Gastroesophageal sphincter (tissue), 4 donors: ENCODE measurements at places on chromosomes 4 and X.
A peak's percentile ranks its signal among the peaks of the same experiment; 100 is the strongest.

DNA sequence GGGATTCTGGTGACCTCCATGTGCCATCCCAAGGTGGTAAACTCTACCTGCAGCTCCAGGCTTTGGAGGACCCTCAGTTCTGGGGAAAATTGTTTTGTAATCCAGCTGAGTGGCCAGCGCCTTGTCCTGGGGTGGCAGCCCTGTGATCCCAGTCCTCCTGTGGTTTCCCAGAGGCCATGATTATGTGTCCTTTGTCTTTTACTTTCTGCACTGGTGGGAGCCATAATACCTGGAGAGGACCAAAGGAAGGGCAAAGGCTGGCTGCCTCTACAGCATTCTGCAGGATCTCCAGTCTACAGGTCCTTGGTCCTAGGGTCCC, 64.0 kb downstream of the NBDY start:
- no peak for ATAC-seq

GRCh38 chr4:133550436-133550835, 401.3 kb downstream of the PCDH10 start:
- ATAC-seq = no peak

DNA sequence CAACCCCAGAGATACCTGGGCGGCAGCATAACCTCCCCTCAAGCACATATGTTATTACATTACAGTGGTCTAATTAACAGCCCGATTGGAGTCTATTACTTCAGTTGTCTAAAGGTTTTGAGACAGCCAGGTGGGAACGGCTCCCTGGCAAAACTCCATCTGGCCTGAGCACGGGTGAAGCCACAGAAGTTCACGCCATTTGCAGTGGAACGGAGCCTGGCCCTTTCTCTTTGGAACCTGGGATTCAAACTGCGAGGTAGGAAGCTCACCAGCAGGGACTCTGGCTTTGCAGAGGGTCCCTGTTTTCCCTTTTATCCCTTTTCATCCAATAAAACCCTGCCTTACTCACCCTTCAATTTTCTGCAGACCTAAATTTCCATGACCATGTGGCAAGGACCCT, 45.9 kb upstream of the NEIL3 start:
- ATAC-seq = no peak

- no peak for ATAC-seq
These were observed 31.5 kb upstream of the HDAC8 start for GRCh38 chrX:72604112-72604511.

- no peak for ATAC-seq
These were observed 215.6 kb upstream of the GYPA start for GRCh38 chr4:144355811-144356757.

GRCh38 chr4:112343330-112344080, 46.3 kb downstream of the ALPK1 start:
- no peak for ATAC-seq

GRCh38 chr4:145879598-145879997, 59.0 kb downstream of the ZNF827 start:
- ATAC-seq = peak; percentile 85

- ATAC-seq = peak; percentile 84
These were observed at the start of gene CLIC2 for GRCh38 chrX:155334486-155335336. CLIC2 (minus strand) TSS chrX:155334614; CDS start chrX:155334427, 187 bp downstream.

DNA sequence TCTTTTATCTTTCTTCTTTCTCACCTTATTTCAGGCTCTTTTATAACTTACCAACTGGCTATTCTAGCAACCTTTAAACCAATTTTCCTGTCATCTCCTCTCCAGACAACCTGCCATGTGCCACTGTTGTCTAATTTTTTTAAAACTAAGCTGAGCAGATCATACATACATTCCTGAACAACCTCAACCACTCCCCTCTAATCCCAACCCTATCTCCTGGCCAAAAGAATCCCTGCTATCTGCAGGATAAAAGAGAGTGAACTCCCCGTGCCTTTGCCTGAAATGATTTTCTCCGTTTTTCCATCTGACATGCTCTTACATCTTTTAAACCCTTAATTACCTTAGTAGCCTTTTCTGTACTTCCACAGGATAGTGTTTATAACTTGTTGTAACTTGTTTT, 35.5 kb downstream of the DCUN1D4 start:
- ATAC-seq = no peak

- ATAC-seq = peak; percentile 67
These were observed 86.6 kb downstream of the ZNF330 start for GRCh38 chr4:141307241-141307689.

- ATAC-seq = no peak
These were observed 1337.8 kb upstream of the DIAPH2 start for GRCh38 chrX:95346856-95347255.

DNA sequence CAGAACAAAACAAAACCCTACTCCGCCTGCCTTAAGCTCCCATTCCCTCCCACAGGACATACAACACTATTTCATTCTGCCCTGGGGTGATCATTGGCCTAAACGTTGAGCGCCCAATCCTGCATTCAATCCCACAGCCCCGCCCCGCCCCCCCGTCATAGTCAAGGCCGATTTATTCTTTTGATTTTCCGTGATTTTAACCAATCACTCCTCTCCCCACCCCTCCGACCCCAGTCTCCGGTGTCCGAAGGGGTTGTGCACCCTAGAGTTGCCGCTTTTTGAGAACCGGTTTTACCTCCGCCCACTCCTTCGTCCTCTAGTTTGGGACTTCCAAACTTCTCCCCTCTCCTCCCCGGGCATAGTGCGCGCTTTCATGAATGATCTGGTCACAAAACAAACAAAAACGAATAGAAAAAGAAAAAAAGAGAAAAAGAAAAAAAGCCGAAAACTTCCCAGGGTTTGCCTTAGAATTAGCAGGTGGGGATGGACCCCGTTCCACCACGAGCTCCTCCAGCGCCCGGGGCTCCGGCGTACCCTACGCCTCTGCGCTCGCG, 446 bp upstream of the UBE2A start:
- peak; percentile 40 for ATAC-seq

GRCh38 chr4:155879767-155880166, 13.7 kb upstream of the ASIC5 start:
- ATAC-seq = no peak

DNA sequence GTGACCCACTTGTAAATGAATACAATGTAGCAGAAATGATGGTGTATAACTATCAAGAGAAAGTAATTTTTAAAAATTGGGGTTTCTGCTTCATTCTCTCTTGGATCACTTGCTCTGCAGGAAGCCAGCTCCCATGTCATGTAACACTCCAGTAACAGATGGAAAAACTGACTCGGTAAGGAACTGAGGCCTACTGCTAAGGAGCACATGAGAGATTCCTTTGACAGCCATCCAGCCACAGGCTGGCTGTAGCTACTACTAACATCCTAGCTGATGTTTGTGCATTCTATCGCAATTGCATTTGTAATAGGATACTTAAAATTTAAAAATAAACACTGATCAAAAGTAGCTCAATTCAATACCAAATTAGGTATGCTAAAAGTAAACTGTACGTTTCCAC, 102.3 kb upstream of the MAB21L2 start:
- no peak for ATAC-seq

- ATAC-seq = no peak
These were observed 38.9 kb downstream of the RASGEF1B start for GRCh38 chr4:81432825-81433224.

DNA sequence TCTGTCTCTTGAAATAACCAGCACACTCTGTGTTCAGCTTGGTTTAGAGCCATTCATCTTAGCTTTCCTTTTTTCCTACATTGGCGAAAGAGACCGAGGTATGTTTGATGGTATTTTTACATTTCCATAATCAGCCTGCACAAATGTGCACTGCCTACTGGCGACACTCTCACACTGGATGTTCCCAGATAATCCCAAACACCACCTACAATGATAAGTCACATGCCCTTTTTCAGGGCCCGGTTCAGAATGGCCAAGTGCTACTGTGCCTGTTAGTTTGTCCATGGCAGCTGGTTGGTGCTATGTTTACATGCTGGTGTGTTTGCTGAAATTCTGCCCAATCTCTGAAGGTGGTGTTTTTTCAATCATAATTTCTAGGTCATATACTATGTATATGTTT, 80.8 kb upstream of the NR3C2 start:
- ATAC-seq = no peak

DNA sequence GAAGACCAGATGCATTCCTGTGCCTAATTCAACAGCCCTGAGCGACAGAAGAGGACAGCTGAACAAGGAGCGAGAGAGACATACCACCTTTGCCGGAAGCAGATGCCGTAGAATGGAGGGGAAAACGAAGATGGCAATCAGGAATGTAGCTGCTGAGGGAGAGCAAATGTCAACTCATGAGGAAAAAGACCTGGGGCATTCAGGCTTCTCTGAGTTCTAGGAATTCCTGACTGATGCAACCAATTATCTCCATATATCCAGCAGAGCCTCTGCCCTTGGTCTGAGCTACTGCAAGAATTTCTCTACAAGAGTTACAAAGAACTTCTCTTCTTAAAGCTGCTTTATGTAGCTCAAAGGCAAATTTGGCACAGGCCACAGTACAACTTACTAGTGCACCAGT, 40.5 kb upstream of the INPP4B start:
- ATAC-seq = no peak

- no peak for ATAC-seq
These were observed 193.7 kb downstream of the SPATA18 start for GRCh38 chr4:52244848-52245247.

DNA sequence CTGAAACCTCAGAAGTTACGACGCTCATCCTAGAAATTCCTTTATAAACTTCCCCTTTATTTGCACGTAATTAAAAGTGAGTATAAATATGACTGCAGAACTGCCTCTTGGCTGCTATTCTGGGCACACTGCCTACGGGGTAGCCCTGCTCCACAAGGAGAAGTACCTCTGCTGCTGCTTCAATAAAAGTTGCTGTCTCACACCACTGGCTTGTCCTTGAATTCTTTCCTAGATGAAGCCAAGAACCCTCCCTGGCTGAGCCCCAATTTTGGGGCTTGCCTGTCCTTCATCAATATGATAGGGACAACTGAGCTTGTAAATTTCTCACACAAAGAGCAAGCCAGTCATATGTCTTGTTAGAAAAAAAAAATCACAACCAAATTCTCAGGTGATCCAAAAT, 115.8 kb downstream of the VEGFC start:
- ATAC-seq = no peak

DNA sequence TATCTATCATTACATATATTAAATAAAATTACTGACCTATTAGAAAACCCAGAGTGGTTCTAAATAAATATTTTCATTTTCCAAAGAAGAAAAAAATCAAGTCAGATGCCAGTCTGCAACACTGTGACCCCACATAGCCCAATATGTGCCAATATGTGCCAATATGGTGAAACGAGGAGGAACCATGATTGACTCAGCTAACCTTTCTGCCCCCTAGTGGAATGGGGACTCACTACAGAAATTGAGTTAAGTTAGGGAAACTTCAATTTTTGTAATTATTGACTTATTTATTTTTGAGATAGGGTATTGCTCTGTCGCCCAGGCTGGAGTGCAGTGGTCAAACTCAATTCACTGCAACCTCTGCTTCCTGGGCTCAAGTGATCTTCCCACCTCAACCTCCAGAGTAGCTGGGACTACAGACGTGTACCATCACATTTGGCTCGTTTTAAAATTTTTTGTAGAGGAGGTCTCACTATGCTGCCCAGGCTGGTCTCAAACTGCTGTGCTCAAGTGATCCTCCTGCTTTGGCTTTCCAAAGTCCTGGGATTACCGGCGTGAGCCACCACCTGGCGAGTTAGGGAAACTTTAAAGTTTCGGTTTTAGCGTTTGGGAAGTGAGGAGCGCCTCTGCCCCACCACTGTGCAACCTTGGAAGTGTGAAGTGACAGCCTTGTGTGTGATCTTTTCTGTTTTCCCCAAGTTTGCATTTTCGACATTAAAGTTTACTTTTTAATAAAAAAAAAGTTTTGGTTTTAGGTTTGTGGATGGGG, 116.8 kb upstream of the SHISA3 start:
- no peak for ATAC-seq

GRCh38 chr4:1359144-1359501, 12.1 kb downstream of the UVSSA start:
- ATAC-seq = no peak

DNA sequence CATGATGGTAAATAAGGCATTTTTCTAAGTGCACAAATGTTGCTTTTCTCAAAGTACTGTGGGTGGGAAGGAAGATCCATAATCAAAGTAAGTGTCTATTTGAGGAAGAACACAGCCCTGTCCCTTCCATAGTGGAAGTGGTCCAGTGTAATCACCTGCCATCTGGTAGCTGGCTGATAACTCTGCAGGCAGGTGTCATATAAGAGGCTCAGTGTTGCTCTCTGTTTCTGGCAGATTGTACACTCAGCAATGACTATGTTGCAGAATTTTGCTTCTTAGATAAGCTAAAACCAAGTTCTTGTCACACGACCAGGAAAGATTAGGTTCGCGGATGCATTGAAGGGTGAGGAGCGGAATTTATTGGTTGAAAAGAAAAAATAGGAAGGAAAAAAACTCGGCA, 20.9 kb downstream of the SAGE1 start:
- ATAC-seq = no peak
